GM23338 (cell line): ENCODE measurements at places on chromosomes 11 and 22.

- peak; percentile 95 for DNase-seq
These were observed 31.8 kb downstream of the BID start for GRCh38 chr22:17742527-17742902.

- no peak for DNase-seq
These were observed 282.3 kb downstream of the FAT3 start for GRCh38 chr11:92506809-92507336.

DNA sequence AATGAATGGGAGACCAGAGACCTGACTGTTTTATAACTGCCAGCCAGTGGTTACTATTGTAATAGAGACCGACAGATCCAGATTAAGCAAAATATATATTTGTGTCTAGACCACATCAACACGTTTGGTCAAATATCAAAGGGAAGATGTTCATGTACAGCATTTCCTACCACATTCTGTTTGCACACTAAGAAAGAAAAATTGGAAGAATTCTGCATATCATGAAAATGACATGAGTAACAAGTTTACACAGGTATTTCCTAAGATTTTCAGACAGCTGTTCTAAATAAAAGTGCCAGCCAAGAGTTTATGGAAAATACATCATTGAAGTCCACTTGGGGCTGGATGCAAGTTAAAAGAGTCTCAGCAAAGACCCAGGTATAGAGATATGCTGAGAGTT, 145.5 kb upstream of the ANO3 start:
- DNase-seq = no peak

GRCh38 chr11:19228968-19229367, 11.8 kb downstream of the E2F8 start:
- DNase-seq = no peak

DNA sequence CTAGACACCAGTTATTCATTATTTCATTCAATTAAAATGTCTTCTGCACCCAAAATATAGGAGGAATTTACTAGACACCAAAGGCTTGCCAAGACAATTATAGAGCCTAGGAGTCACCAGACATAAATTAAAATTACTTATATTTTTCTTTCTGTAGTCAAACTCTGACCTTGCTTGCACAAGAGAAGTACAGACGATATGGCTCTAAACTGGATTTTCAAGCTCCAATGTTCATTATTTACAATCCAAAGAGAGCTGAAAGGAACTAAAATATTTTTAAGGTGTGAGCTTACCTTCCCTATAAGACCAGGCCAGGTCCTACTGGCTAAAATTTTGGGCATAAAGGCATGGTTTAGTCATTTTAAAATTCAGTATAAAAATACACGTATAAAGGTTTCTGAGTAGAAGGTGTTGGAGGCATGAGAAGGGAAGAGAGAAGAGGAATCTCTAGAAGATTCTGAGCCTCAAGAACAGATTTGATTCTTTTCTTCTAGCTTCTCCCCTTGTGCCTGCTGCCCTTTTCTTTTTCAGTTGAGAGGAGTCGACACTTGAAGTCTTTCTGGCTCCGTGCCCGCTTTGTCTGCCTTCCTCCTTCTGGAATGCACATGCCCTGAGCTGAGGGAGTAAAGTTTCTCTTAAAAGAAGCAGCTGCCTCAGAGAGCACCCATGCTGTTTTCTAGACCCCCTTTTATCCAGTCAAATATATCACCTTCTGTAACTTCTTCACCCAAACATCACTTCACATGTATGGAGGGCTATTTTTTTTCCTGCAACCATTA, 13.5 kb downstream of the C11orf97 start:
- peak; percentile 14 for DNase-seq

- DNase-seq = no peak
These were observed 481.6 kb downstream of the SOX6 start for GRCh38 chr11:15874704-15875103.

- no peak for DNase-seq
These were observed 30.1 kb downstream of the CACNA1I start for GRCh38 chr22:39600491-39601179.

- DNase-seq = no peak
These were observed 655.1 kb upstream of the ARHGAP42 start for GRCh38 chr11:100031973-100032372.

DNA sequence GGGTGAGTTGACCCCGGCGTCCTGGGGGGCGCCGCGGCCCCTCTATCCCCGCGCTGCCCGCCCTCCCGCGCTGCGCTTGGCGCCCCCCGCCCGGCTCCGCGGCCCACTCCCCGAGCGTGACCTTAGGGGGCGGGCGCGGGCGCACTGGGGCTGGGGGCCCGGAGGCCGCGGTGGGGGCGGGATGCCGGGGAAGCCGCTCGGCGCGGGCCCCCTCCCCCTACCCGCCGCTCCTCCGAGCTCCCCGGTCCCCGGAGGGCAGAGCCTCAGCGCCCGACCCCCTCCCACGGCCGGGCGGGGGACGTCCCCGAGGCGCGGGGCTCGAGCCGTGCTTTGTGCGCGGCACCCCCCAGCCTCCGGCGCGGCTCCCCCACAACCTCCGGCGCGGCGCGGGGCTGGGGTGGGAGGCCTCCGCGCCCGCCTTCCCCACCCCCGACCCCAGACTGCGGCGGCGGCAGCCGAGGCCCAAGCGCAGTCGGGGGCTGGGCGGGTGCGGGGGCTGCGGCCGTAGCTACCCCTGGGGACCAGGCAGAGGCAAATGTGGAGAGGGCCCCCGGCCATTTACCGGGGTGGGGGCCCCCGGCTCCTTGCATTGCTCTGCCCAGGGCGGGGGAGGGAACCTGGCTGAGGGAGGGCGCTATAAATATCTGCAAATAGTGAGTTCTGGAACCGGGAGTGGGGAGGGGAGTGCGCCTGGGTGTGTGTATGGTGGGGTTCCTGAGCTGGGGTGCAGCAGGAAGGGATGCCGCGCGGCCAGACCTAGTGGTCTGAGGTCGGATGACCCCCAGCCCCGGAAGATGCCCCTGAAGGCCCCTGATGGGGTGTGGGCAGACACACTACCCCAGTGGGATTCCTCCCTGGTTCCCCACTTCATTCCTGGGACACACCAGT, 988 bp downstream of the MGAT3 start:
- DNase-seq = no peak

DNA sequence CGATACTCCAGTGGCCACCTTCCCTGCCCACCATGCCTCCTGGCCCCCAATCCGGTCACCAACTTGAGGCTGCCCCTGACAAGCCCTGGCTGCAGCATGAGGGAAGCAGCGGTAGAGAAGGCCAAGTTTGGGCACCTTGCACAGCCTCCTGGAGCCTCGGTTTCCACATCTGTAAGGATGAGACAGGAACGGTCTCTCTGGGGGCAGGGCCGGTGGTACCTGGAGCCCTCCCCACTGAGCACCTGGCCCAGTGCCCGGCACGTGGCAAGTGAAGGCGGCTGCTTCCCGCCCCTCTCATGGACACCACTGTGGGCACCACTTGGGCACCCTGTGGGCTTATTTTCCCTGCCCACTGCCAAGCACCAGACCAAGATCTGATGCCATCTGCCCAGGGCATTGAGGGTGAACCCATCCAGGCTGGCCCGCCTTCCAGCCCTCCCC, 77.8 kb downstream of the CDKN1C start:
- no peak for DNase-seq

DNA sequence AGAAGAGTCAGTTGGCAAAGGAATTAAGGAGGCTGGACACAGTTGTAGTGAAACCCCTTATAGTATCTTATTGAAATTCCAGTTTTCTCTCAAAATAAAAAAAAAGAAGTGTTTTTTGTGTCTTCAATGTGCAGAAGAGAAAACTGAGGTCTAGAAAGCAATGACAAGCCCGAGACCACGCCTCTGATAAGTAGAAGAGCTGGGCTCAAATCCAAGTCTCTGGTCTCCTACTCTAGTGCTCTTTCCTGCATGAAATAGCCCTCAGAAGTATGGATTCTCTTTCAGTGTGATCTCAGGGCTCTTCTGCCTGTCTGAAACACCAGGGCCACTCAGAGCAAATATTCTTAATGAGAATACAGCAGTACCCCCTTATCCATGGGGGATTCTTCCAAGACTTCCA, 200.9 kb downstream of the KIF18A start:
- DNase-seq = no peak

- DNase-seq = no peak
These were observed 1123.3 kb downstream of the BRD1 start for GRCh38 chr22:48704335-48704734.

DNA sequence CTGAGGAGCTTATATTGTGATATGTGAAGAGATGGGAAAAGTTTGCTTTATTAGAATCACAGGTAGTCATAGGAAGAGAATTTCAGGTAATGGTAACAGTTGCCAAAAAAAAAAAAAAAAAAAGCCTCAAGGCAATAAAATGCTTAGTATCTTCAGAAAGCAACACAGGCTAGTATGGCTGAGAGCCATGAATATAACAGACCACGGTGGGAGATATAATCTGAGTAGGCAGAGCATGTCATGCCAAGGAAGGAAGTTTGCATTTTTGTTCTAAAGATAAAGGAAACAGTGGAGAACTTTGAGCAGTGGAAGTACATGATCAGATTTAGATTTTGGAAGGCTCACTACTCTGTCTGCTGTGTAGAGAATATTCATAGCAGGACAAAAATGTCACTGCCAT, 211.4 kb downstream of the ETS1 start:
- no peak for DNase-seq

- DNase-seq = no peak
These were observed 10.0 kb downstream of the CNTF start for GRCh38 chr11:58632510-58632909.

- DNase-seq = no peak
These were observed 20.8 kb downstream of the QSER1 start for GRCh38 chr11:32913445-32913844.

DNA sequence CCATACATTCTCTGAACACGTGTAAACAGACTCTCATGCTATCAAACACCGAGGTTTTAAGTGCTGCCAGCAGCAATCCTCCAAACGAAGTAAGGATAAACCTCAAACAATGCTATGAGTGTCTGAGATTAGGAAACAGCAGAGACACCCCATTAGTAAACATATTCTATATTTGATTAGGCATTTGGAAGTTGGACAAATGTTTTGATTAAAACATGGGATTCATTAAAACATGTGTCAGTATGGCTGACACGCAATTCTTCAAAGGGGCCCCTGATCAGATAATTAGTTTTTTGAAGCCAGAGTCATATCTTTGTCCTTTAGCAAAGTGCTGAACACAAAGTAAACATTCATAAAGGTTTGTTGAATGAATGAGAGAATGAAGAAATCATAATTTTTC, 33.2 kb upstream of the BLID start:
- no peak for DNase-seq

GRCh38 chr11:74019104-74019738, 10.3 kb upstream of the UCP3 start:
- DNase-seq = no peak

DNA sequence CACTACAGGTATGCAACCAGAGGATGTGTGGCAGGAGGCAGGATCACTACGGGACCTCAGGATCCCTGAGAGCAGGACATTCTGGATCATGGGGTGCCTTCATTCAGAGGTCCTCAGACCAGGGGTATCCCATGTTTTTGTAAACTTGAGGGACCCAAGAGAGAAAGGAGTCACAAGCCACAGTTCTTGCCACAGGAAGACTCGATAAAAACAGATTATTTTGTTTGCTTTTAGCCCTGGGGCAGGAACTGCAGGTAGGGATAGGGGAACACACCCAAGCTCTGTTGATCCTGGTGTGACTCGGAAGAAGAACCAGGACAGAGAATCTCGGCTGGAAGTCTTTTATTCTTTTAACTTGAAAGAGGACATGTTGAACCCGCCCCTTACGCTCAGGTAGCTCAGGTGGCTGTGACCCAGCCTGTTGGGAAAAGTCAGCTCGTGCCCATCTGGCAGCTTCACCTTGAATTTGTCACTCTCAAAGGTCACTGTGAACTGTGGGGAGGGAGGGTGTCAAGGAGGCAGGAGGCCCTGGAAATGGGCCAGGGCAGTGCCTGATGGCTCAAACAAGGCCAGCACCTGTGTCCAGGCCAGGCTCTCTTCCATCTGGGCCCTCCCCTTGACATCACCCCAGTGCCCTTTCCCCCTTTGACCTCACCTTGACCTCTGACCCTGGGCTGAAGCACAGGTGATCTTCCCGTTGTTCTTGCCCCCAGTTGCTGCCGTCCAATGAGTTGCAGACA, 9.8 kb downstream of the LGALS2 start:
- peak; percentile 38 for DNase-seq

DNA sequence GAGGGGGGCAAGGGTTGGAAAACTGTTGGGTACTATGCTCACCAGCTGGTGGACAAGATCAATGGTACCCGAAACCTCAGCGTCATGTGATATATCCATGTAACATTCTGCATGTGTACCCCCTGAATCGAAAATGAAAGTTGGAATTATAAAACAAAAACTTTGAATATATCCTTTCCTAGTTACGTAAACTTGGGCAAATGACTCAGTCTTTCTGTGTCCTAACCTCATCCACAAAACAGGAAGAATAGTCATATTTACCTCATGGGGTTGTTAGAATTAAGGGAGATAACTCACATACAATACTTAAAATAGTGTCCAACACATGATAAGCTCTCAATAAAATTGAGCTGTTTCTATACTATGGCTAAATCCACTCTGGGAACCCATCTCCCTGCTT, 620.1 kb upstream of the KIRREL3 start:
- no peak for DNase-seq

DNA sequence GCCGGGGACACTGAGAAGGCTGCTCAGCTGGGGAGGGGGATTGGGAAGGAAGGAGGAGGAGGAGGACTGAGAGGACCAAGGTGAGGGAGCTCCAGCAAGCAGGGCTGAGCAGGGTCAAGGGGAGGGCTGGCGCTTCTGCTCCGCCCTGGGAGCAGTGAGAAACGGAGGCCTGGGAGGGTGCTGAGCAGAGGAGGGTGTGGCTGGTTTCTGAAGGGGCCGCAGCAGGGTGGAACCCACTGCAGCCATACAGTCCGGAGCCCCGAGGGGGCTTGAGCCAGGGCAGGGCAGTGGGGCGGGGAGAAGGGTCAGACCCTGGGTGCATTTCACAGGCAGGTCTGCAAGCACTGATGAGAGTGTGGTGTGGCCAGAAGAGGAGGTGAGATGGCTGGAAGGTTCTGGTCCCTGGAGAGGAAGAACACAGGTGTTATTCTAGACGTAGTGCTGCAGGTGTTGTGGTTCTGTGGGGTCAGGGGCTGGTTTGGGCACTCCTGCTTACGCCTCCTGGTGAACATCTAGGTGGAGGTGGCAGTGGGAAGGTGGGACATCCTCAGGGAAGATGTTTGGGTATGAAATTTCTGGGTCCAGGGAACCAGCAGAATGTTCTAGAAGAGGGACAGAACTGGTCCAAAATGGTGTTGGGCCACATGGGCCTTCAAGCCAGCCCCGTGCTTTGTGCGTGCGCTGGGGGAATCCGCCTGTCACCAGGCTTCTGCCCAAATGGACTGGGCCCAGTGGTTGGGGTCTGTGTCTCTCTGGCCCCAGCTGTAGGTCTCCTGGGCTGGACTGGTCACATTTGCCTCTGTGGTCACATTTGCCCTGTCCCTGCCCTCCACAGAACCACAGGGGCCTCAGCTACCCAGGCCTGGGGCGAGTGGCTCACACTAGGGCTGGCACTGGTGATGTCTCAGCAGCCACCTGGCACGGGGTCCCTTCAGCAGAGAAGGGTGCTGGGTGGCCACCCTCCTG, 714.7 kb downstream of the BRD1 start:
- no peak for DNase-seq

- no peak for DNase-seq
These were observed 65.3 kb downstream of the ST3GAL4 start for GRCh38 chr11:126420698-126421256.
